ENCODE measurements at places on chromosomes 1 and 21. TPM values are rescaled to one million over a fixed set of nuclear protein-coding genes. Genes with fewer than 3 reads are reported as not detected.

- no peaks in the 10 kb centered on the region for H3K36me3 ChIP-seq
- no peak overlapping the region for H3K4me3 ChIP-seq
- H3K4me1 ChIP-seq = peaks cover 17% of the 10 kb centered on the region
Measured at GRCh38 chr1:75722966-75723365, 1.5 kb upstream of the ACADM start.

The SPATA17 gene
- 0.13 TPM for total RNA-seq

The PDZK1IP1 gene
- total RNA-seq = 429 TPM

The RGS13 gene
- total RNA-seq = not detected
